ENCODE measurements at places on chromosomes 13 and 19. TPM values are rescaled to one million over a fixed set of nuclear protein-coding genes. Genes with fewer than 3 reads are reported as not detected.

KCTD15 gene
- total RNA-seq = 16.3 TPM

HIPK4 gene
- 0.28 TPM for total RNA-seq

CGB8 gene
- not detected for total RNA-seq

C19orf33 gene
- 1.4 TPM for total RNA-seq

DNA sequence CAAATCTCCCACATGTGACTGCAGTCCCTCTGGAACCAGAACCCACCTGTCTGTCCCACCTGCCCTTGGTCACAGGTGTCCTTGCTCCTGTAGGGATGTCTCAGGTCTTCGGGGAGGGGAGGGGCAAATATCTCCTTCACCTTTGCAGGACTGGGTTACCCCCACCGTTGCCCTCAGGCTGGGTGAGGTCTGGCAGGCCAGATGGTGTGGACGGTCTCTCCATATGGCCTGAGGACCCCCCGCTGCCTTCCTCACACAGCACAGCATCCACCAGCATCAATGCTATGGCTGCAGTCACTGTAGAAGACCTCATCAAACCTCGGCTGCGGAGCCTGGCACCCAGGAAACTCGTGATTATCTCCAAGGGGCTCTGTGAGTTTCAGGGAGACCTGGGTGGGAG is 10.0 kb downstream of the SLC5A5 start:
- no peak for DNase-seq

- DNase-seq = no peak
These were observed 1198.3 kb downstream of the OLFM4 start for GRCh38 chr13:54226876-54227275.
